ENCODE measurements at places on chromosomes 16 and 17.

GRCh38 chr17:82339634-82340580 is 6.3 kb upstream of the SECTM1 start:
- H3K27me3 ChIP-seq: no peaks in the 10 kb centered on the region
- no peaks in the 10 kb centered on the region for H3K36me3 ChIP-seq
- peaks cover 19% of the 10 kb centered on the region for H3K4me1 ChIP-seq
- H3K27ac ChIP-seq: no peak overlapping the region
- DNase-seq: no peak

DNA sequence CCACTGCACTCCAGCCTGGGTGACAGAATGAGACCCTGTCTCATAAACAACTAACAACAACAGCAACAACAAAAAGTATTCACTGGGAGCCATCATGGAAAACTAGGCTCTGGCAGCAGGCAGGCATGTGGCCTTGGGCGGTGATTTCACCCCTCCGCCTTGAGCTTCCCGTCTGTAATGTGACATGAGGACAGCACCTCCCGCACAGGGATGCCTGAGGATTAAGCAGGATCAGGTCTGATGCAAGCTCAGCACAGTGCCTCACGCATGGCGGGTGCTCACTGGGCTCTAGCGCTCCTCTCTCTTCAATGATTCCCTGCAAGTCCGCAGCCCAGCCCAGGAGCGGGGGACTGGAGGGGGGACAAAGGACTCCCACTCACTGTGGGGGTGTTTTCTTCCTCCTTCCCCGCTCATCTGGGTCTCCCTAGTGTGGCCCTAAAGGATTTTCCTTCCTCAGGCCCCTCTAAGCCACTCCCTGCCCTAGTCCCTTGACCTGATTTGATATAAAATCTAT is 2.8 kb downstream of the PLCD3 start:
- H3K27me3 ChIP-seq: peaks cover 6% of the 10 kb centered on the region
- no peak for DNase-seq
- no peaks in the 10 kb centered on the region for H3K36me3 ChIP-seq
- no peak overlapping the region for H3K4me3 ChIP-seq

- DNase-seq: no peak
- H3K4me3 ChIP-seq: no peak overlapping the region
- H3K27me3 ChIP-seq: no peaks in the 10 kb centered on the region
- H3K27ac ChIP-seq: no peak overlapping the region
- no peaks in the 10 kb centered on the region for H3K36me3 ChIP-seq
These were observed 53.5 kb downstream of the STX8 start for GRCh38 chr17:9522074-9522473.

DNA sequence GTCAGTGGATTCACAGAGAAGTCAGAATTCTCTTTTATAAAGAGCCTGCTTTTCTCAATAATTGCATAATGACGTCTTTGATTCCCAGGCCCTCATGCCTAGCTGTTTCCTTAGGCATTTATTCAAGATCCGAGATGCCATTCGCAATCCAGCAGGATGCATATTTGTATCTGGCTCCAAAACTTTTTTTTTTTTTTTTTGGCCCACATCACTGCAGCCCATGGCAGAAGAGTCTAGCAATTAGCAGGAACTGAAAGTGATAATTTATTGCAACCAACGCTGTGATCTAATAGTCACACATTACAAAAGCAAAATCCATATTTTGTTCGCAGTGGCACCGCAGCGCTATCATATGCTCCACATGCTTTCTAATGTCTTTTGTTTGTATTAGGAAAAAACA is 503.4 kb downstream of the MAF start:
- no peak for DNase-seq
- no peaks in the 10 kb centered on the region for H3K27me3 ChIP-seq

DNA sequence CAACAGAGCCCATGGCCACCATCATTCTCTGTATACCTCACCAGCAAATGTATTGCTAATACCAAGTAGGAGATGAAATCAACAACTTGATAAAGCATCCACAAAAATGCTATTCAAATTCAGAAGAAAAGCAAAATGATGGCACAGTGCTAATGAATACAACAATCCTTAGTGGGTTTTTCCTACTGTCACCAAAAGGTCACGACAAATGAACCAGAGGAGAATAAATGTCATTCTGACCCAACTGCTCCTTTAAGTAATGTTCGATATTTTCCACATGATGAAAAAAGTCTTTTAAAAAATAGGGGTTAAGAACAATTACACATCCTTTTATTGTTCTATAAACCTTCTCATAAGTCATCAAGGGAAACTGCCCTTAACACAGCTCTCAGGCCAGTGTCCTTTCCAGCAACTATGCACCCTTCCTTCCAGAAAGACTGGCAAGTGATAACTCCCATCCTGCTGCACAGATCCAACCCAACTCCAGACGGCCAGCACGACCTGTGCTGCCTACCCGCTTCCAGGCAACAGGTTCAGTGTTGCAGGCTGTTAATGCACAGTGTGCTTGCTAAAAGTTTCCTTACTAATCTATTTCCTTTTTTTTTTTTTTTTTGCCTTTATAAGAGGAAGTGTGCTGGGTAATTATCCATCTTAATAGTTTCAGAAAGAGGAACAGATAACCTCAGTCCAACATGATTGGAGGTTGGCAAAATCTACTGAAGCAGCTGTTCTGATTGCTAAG is 15.4 kb downstream of the FBXO31 start:
- no peak for DNase-seq
- no peak overlapping the region for H3K4me3 ChIP-seq
- H3K27me3 ChIP-seq: no peaks in the 10 kb centered on the region
- H3K27ac ChIP-seq: no peak overlapping the region
- peaks cover 8% of the 10 kb centered on the region for H3K36me3 ChIP-seq

DNA sequence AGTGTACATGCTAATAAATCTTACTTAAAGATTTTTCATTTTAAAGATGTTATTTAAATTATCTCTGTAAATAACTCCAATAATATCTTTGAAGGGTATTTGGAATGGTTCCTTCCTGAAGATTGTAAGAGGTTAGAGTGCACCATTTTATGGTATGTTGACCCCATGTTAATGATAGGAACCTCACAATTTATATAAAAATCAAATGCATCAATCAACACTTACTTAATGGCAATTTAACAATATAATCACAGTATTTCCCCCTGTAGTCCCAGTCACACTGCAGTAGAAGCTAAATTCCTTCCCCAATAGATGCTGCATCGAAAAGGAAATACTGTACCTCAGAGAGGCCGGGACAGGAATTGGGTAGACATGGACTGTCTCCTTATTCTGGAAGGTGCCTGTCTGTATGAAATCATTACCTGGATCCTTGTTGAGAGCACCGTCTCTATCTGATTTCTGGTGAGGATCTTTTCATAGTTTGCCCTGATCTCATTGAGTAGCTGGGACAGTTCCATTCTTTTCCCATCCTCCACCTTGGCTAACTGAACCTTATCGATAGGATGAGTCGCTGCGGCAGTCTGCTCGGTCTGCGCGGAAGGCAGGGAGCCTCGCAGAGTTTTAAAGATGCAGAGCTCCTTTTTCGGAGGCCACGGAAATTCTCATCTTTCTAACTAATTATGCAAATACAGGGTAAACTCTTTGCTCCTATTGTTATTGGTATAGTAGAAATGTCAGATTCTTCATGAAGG is at the start of gene KRT222:
Gene KRT222, minus strand, starts transcription at position 596 of the 752 bp plus-strand sequence. Its CDS starts 78 bp downstream, at position 518.
- H3K4me3 ChIP-seq: no peak within 1 kb of the TSS
- peaks cover 23% of the 10 kb centered on the region for H3K27me3 ChIP-seq
- peaks cover 9% of the 10 kb centered on the region for H3K4me1 ChIP-seq
- no peak for DNase-seq
